Fibroblast of skin of right quadriceps (primary cell): ENCODE measurements at places on chromosomes 5 and 9.

DNA sequence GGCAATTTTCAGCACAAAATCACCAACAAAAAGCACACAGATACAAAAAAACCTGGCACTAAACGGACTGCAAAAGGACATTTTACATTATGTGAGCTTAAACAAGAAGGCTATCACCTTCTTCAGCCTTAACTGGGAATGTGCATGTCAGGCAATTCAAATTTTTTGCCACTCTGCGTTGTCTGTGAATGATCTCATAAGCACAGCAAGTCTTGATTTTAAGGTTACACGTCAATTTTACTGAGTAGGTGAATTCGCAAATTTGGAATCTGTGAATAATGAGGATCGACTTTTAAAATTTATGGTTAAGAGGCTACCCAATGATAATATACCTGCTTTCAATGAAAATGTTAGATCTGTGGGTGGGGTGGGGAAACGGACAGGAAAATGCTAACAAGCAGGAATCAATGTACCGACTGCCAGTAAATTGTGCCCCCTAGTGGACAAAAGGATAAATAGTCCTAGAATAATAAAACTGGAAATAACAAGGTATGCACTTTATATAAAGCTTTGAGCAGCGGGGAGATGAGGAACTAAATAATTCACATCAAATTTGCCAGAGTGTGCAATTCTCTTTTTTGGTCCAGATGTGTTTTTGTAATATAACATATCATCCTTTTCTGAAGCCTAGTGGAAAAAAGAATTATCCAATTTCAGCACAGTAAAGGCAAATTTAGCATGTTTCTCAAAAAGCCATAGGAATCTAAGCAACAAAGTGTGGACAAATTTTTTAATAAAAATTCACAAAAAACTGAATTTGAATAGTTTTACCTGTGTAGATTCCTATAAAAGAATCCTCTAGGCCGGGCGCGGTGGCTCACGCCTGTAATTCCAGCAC lies 20.5 kb downstream of the EQTN start:
- DNase-seq: peak; percentile 58

- DNase-seq: no peak
Measured at GRCh38 chr5:6728011-6728794, 15.0 kb downstream of the TENT4A start.

- no peak for DNase-seq
Measured at GRCh38 chr5:146697211-146697610, 181.2 kb upstream of the GPR151 start.

DNA sequence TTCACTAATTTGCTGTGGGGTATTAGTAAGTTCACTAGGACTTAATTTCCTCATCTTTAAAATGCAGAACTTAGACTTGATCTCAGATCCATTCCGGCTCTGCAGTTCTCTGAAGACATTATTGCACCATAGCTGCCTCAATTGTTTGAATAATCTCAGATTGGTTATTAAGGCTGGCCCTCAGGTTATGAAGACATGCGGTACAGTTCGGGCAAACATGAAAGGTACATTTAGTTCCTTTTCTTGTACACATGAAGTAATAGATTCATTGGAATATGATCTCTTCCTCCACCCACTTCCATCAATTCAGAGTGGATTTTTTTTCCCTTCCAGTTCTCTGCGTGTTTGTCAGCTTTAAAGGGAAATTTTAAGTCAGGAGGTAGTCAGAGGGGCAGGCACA lies 28.0 kb downstream of the ATP6V0E1 start:
- no peak for DNase-seq

DNA sequence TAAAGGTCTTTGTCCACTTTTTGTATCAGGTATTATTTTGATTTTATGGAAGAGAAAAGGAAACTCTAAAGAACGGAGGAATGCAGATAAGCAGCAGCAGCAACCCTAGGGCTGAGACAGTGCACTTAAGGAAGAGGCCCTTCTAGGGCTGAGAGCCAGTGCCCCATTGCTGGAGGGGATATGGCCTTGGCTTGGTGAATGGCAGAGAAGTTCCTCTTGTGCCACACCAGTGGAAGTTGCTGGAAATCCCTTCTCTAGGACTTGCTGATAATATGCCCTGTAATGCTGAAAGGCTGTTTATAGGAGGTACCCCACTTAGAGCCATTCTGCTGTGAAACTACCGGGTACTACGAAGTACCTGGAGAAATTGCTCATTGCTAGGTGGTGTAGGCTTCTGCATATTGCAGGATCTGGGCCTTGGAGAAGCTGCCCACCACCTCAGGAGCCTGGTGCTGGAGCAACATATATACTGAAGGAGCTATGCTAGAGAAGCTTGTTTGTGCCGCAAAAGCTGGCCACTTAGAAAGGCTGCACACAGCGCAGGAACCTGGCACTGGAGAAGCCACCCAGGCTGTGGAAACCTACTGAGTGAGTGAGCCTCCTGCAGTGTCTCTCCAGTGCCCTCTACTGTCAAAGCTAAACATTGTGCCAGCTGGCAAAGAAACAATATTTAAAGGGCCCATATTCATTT lies 9.6 kb upstream of the UBTD2 start:
- DNase-seq: peak; percentile 66

DNA sequence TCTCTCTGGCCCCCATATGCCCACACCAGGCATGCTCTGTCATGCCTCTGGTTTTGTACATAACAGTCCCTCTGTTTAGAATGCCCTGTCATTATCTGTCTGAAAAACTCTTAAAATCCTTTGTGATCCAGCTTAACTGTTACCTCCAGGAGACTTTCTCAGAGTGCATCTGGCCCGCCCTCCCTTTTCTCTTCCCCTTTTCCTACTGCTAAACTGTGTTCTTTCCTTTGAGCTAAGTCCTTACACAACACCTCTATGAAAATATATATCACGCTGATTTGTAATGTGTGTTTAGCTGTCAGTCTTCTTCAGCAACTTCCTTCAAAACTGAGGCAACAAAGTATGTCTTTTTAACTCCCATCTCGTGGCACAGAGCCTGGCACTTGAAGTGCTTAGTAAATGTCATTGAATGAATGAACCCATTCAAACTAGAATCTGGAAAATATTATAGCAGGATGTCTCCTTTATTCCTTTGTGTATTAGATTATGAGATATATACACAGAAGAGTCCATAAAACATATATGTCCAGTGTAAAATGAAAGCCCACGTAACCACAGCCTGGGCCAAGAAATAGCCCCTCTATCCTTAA lies 166.2 kb upstream of the KLF9 start:
- no peak for DNase-seq

DNA sequence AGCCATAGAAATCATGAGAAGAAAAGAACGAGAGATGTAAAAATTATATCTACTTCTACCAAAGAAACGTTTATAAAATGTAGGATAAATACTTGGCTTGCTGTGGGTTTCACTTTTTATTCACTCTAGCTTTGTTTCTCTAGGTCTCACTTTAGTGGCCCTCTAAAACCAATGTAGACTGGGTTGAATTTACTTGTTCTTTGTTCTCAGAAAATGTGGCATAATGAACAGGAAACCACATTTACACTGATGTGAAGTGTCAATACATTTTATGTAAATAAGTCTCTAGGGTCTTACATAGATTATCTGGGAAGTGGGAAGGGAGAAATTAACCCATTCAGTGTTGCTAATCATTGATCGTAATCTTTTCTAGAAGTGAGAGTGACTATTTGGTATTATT lies 58.9 kb downstream of the PLPPR1 start:
- DNase-seq: no peak

GRCh38 chr9:127652733-127653132 lies 40.7 kb downstream of the STXBP1 start:
- DNase-seq: no peak
